ENCODE measurements at places on chromosomes 13 and 19.

DNA sequence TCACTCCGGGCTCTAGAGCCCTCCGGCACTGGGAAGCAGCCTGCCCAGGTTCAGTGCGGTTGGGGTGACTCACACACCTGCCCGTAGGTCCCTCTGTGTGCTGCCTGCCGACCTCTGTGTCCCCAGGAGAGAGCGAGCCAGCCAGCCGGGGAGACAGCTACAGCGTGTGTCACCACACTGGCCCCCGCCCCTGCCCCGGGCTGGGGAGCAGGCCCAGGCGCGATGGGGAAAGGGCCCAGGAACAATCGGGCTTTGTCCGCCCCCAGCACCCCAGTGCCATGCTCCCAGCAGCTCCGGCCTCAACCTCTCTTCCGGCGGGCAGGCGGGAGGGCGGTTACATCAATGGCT, at the start of gene KLK6:
TSS of gene KLK6 (minus strand) at position 179 of the 348 bp plus-strand sequence. CDS start 1,487 bp downstream, outside the sequence.
- no peak for DNase-seq

- DNase-seq, result no peak
Measured at GRCh38 chr13:107993239-107993949, 221.9 kb downstream of the LIG4 start.

- DNase-seq, result no peak
Measured at GRCh38 chr13:87736849-87737385, 65.7 kb downstream of the SLITRK5 start.

- DNase-seq, result no peak
Measured at GRCh38 chr13:80164462-80164861, 176.5 kb downstream of the SPRY2 start.

GRCh38 chr19:18742838-18743783, 48.0 kb downstream of the COMP start:
- no peak for DNase-seq

DNA sequence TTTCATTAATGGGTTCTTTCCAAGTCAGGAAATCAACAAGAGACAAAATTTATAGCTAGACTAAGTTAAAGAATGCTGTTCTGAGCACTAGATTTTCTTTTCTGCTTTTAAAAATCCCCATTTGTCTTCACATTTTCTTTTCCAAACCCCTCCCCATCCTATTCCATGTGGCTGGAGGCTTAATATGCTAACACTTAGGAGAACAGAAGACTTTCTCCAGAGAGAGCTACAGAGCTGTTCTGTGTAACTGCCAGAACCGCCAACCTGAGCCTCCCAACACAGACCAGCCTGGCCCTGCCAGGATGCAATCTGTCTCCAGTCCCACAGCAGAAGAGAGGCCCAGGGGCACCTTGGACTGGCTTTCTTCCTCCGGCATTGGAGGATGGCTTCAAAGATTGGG, 264.1 kb downstream of the NDFIP2 start:
- DNase-seq, result no peak

DNA sequence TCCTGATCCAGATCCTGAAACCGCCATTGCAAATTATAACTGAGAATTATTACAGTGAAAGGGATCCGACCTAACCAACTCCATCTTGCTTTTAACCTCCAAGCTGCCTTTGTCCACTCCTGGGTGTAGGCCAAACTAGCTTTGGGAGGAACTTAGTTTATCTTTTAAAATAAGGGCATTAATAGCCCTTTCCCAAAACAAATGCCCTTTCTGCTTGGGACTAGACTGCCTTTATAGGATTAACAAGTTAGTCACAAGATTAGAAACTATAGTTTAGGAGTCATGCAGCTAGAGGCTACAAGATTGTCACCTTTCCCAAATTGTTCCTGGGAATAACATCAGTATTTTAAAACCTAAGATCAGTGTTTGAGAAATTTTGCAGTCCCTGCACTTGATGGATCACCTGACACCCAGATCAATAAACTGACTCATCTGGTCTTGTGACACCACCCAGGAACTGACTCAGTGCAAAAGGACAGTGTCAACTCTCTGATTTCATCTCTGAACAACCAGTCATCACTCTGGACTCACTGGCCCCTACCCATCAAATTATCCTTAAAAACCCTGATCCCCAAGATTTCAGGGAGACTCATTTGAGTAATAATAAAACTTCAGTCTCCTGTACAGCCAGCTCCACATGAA, 4.1 kb upstream of the ZNF841 start:
- no peak for DNase-seq

Data from T-helper 9 cell (primary cell).